Myocyte (in vitro differentiated cells): ENCODE measurements at places on chromosomes 7 and 10. TPM values are rescaled to one million over a fixed set of nuclear protein-coding genes. Genes with fewer than 3 reads are reported as not detected.
A peak's percentile ranks its signal among the peaks of the same experiment; 100 is the strongest.

GRCh38 chr7:26551740-26552139 lies 260.1 kb downstream of the SNX10 start:
- no peak for DNase-seq

GRCh38 chr7:6701860-6702259 lies 4.9 kb downstream of the ZNF12 start:
- DNase-seq: peak; percentile 28

GRCh38 chr10:110444004-110444337 lies 53.7 kb upstream of the DUSP5 start:
- peak; percentile 96 for DNase-seq

- DNase-seq: no peak
Measured at GRCh38 chr7:3280946-3281656, 20.0 kb upstream of the SDK1 start.

The CRYGN gene
- 0.16 TPM in 1 of 2 replicates, not detected in the other for total RNA-seq

The MAGI2 gene
- 5.7 and 6.0 TPM in 2 replicates for total RNA-seq
